Tongue (tissue), 3 donors: ENCODE measurements at places on chromosomes 2 and 18. TPM values are rescaled to one million over a fixed set of nuclear protein-coding genes. Genes with fewer than 3 reads are reported as not detected.

ITGAV gene
- 117 TPM for total RNA-seq

FAM237A gene
- not detected for total RNA-seq

CSRNP3 gene
- total RNA-seq, result 20.6 TPM

RAD51AP2 gene
- total RNA-seq, result 0.10 TPM

ARHGAP15 gene
- 32.2 TPM for total RNA-seq

GALNT5 gene
- total RNA-seq, result 19.2 TPM

IL18R1 gene
- 4.5 TPM for total RNA-seq

IFIH1 gene
- 7.0 TPM for total RNA-seq

UPP2 gene
- total RNA-seq, result not detected

STPG4 gene
- total RNA-seq, result not detected

GAL3ST2 gene
- not detected for total RNA-seq

MOCOS gene
- total RNA-seq, result 0.31 TPM

DHRS9 gene
- 1.6 TPM for total RNA-seq

FHOD3 gene
- total RNA-seq, result 33.0 TPM

ITGB6 gene
- 61.3 TPM for total RNA-seq

PAX3 gene
- total RNA-seq, result 4.8 TPM

NGEF gene
- total RNA-seq, result 2.7 TPM

NLRC4 gene
- 1.7 TPM for total RNA-seq

SOCS6 gene
- 30.3 TPM for total RNA-seq

CCDC178 gene
- not detected for total RNA-seq

KLHL29 gene
- 8.4 TPM for total RNA-seq
